Caco-2 (cell line): ENCODE measurements at places on chromosomes 2 and 18. TPM values are rescaled to one million over a fixed set of nuclear protein-coding genes. Genes with fewer than 3 reads are reported as not detected.

- peak overlapping the region; percentile 64 for H3K27ac ChIP-seq
- H3K4me1 ChIP-seq, result peaks cover 30% of the 10 kb centered on the region
- no peaks in the 10 kb centered on the region for H3K27me3 ChIP-seq
- no peak for DNase-seq
- no peak overlapping the region for H3K4me3 ChIP-seq
- no peaks in the 10 kb centered on the region for H3K36me3 ChIP-seq
Observed at GRCh38 chr18:55090564-55091188, 131.4 kb upstream of the CCDC68 start.

DNA sequence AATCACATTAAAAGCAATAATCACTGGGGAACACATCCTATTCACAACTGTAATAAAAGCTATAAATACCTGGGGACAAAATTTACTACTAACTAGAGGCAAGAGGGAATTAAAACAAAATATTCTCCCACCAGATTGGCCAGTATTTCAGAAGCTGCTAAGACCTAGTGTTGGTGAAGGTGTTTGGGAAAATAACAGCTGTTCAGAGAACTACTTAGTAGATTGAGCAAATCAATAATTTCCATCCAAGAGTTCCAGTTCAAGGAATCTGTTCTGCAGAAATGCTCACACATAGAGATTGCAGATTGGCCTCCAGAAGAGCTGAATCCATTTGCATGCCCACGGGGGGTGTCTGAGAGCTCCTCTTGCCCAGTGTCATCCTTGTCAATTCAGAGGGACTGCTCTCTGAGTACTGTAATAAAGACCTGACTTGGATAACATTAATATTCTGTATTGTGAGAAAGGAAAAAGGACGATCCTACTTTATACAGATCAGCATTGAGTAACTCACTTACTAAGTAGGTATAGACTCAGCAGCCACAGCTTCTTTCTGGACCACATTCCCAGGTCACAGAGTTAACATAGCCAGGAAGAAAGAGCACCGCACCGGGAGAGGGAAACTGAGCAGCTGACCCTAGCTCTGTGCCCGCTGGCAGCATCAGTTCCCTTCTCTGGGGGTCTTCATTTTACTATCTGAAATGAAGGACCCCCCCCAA lies 5.6 kb downstream of the TUBB6 start:
- peaks cover 9% of the 10 kb centered on the region for H3K4me1 ChIP-seq
- H3K27ac ChIP-seq, result no peak overlapping the region
- H3K27me3 ChIP-seq, result no peaks in the 10 kb centered on the region
- no peak for DNase-seq
- H3K36me3 ChIP-seq, result peaks cover 2% of the 10 kb centered on the region; the same call in 1 of the 2 replicates

DNA sequence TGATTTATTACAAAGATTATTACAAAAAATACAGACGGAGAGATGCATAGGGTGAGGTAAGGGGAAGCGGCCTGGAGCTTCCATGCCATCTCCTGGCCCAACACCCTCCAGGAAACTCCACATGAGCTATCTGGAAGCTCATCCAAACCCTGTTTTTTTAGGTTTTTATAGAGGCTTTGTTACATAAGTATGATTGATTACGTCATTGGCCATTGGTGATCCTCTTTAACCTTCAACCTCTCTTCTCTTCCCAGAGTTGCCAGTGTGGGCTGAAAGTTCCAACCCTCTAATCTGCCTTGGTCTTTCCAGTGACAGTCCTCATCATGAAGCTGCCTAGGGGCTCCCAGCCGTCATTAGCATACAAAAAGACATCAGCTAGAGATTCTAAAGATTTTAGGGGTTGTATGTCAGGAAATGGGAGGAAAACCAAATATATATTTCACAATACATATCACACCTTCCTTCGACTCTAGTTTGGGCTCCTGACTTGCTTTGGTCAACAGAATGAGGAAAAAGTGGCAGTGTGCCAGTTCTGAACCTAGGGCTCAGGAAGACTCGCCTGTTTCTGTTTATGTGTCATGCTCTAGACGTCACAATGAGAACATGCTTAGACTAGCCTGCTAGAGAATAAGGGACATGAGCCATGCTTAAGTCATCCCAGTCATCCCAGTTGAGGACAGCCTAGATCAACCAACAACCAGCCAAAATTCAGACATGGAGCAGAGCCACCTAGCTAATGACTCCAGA lies 54.1 kb downstream of the ETAA1 start:
- H3K36me3 ChIP-seq, result no peaks in the 10 kb centered on the region
- no peaks in the 10 kb centered on the region for H3K27me3 ChIP-seq
- no peak overlapping the region for H3K4me3 ChIP-seq
- no peak for DNase-seq
- peaks cover 23% of the 10 kb centered on the region for H3K4me1 ChIP-seq

GRCh38 chr2:109079590-109079989 lies 49.4 kb upstream of the SH3RF3 start:
- no peaks in the 10 kb centered on the region for H3K27me3 ChIP-seq
- no peaks in the 10 kb centered on the region for H3K36me3 ChIP-seq
- H3K4me3 ChIP-seq, result no peak overlapping the region
- no peaks in the 10 kb centered on the region for H3K4me1 ChIP-seq

DNA sequence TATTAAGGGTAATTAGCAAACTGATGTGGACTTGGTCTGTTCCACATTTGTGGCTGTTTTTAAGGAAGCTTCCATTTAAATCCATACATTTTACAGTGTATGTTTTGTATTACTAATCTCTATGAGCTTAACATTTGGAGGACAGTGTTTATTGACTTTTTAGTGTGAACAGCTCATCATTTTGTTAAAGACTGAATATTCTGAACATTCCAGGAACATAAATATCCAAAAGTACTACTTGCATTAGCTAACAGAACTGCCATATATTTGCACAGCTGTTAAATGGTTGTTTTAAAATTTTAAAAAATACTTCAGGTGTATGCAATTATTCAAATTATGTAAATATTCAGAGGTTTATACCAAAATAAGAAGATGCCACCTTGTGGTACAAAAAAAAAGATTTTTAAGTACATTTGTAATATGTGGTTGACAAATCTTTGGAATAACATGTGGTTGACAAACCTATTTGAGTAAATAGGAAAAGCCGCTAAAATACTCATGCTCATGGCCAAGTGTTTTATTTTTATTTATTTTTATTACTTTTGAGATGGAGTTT lies 439.7 kb upstream of the FANCL start:
- H3K36me3 ChIP-seq, result no peaks in the 10 kb centered on the region
- H3K4me3 ChIP-seq, result no peak overlapping the region
- H3K4me1 ChIP-seq, result no peaks in the 10 kb centered on the region
- H3K27ac ChIP-seq, result no peak overlapping the region

GRCh38 chr2:51490576-51491234 lies 458.8 kb upstream of the NRXN1 start:
- H3K27me3 ChIP-seq, result no peaks in the 10 kb centered on the region
- no peak overlapping the region for H3K4me3 ChIP-seq
- H3K27ac ChIP-seq, result no peak overlapping the region

DNA sequence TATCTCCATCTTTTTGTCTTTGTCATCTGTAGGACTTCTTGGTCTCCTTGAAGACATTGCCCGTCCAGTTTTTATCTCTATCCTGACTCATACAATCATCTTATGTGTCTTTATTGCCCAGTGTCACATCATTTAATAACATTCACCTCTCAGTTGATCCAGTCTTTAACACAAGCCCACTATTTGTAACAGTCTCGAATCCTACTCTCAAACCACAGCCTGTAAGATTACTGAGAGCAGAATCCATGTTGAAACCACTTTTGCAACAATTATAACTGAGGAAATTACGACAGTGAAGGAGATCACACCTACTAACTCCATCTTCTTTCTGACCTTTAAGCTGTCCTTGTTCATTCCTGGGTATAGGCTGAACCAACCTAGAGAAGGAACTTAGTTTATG lies 1206.0 kb upstream of the ZEB2 start:
- no peak for DNase-seq
- no peak overlapping the region for H3K4me3 ChIP-seq
- H3K27me3 ChIP-seq, result no peaks in the 10 kb centered on the region
- H3K36me3 ChIP-seq, result no peaks in the 10 kb centered on the region
- no peak overlapping the region for H3K27ac ChIP-seq

DNA sequence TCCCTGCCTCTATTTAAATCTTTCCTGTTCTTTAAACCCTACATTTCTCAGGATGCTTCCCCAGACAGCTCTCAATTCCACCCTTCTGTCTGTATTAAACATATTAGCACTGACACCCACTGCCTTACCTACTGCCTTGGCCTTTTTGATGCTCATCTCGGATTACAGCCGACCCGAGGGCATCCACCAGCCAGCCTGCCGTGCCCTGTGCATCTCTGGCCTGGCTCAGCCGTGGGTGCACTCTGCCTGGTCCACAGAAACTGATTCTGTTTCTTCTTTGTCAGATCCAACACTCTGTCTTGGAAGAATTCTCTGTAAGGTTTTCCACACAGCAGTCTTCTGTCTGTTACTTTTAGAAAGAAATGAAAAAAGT lies 27.2 kb downstream of the TANC1 start:
- no peak for DNase-seq
- H3K36me3 ChIP-seq, result no peaks in the 10 kb centered on the region
- H3K27me3 ChIP-seq, result no peaks in the 10 kb centered on the region
- peaks cover 50% of the 10 kb centered on the region for H3K4me1 ChIP-seq

DNA sequence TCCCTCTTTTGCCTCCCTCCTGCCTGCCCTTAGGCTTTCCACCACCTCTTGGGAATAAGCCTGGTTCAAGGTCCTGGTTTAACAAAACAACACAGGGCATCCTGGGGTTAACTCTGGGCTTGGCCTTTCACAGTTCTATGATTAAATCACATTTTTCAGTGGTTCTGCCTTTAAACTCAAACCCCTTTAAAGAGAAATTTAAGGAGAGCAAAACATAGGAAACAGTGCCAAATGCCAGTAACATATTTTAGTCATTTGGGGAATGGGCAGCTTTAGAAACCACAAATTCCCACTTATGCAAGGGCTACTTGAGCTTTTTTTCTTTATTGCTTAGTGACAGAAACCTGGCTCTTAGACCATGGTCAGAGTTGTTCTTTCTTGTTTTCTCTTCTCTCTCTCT lies 112.2 kb upstream of the FZD5 start:
- no peaks in the 10 kb centered on the region for H3K27me3 ChIP-seq
- H3K27ac ChIP-seq, result no peak overlapping the region
- peaks cover 9% of the 10 kb centered on the region for H3K4me1 ChIP-seq
- no peak for DNase-seq
- H3K4me3 ChIP-seq, result no peak overlapping the region

DNA sequence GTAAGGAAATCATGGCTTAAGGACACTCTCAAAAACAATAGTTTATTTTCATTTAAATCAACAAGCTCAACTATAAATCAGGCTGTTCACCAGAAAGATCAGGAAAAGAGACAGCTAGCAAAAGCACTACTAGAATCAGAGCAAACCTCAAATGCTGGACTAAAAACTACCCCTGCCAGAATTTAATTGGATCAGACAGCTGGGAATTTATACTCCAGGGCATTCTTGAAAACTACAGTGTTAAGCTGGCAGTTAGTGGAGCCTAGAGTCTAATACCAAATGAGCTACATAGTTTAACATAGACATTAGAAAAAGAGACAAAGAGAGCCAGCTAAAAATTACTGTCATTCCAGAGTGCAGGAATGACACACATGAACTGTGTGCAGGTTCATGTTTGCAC lies 1016.4 kb upstream of the CRIM1 start:
- DNase-seq, result no peak
- H3K4me1 ChIP-seq, result no peaks in the 10 kb centered on the region
- no peak overlapping the region for H3K27ac ChIP-seq

STAT4 gene
- total RNA-seq, result 0.19 and 0.48 TPM in 2 replicates

HOXD13 gene
- total RNA-seq, result not detected in 2 replicates

C1QL2 gene
- not detected in 2 replicates for total RNA-seq

OSR1 gene
- total RNA-seq, result 3.0 and 3.2 TPM in 2 replicates

PHOSPHO2 gene
- total RNA-seq, result 5.0 and 5.5 TPM in 2 replicates
